ENCODE measurements at places on chromosomes 1 and 21.

DNA sequence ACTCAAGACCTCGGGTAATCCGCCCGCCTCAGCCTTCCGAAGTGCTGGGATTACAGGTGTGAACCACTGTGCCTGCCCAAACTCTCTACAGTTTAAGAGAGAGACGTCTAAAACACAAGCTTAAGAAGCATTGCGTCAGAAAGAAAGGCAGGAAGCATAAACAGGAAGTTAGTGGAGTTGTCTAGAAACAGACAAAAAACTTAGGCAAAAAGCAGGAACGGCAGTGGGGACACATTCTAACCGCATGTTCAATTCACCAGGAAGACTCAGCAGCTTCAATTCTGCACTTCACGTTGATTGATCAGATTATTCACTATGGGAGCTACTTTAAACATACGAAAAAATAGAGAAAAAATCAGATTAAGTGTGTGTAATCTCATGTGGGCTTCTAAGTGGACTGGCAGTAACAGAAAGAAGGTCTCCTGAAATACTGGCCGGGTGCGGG, 7.4 kb downstream of the CFAP74 start:
- DNase-seq: peak; percentile 8

DNA sequence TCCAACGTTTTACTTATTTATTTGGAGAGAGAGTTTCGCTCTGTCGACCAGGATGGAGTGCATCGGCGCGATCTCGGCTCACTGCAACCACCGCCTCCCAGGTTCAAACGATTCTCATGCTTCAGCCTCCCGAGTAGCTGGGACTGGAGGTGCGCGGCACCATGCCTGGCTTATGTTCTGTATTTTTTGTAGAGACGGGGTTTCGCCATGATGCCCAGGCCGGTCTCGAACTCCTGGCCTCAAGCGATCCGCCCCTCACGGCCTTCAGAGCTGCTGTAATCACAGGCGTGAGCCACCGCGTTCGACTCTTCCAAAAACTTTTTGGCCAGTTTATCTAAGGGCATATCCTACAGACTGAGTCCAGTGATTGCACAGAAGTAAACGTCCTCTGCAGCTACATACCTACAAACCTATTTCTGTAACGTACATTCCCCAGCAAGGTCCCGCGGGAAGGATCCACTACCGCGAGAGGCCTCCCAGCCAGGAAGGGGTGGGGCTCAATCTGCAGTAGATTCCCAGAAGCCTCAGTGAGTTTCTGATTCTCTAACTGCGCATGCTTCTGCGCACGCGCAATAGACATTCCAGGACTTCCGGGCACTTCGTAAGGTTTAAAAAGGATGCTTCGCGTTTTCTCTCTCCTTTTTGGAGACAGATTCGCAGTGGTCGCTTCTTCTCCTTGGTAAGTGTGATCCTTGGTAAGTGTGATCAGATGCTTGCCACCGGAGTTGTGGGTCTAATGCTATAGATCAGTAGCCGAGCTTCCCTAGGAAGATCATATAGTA, at the start of gene RCC1:
TSS of gene RCC1 (plus strand) at position 638 of the 782 bp plus-strand sequence. CDS start 23,824 bp downstream, outside the sequence.
- DNase-seq: peak; percentile 68

GRCh38 chr1:50955116-50955515, 5.0 kb downstream of the FAF1 start:
- no peak for DNase-seq

GRCh38 chr21:26522704-26523103, 50.4 kb downstream of the CYYR1 start:
- DNase-seq: no peak

DNA sequence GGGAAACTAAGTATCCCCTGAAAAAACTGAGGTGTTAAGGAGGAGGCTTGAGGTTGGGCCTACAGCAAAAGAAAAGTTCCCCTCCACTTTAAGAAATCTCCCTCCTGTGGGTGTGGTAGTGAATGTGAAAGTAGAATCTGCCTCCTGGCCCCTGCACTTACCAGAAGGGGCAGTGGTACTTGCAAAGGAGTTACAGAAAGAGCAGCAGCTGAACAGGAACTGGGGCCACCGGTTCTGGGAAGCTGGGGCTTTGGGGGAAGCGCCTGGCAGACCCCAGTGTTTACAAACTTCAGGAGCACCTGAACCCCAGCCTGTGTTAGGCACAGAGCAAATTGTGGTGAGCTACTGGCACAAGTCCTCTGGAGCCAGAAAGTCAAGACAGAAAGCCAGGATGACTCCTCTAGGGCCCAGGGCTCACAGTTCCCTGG, 250.2 kb upstream of the FGGY start:
- DNase-seq: no peak

DNA sequence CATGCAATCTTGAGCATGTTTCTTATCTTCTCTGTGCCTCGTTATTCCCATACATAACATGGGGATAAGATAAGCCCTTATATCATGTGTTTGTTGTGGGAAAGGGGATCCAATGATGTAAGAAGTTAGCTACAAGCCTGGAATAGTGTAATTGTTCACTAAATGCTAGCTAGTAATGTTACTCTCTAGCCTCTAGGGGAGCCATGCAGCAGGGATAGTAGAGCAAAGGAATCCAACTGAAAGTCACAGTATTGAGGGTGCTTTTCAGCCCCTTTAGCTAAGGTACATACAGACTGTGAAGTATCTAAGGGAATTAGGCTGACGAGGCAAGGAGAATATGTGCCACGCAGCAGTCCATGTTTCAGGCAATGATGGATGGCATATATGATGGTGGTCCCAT, 46.9 kb downstream of the IL23R start:
- DNase-seq: no peak

DNA sequence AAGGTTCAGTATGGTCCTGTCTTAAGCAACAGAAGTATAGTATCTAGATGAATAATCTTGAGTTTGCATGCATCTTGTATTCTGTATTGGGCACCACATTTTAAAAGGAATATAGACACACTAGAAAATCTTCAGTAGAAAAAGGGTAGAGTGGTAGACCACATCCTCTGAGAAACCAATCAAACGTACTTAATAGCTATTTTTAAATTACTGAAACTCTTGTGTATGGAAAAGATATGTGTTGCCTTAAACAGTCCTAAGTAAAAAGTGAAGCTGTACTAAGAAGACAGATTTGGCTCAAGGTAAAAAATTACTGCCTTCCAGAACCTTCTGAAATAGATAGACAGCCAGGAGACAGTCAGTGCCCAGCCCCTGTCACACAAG, 3.1 kb downstream of the CTXND2 start:
- DNase-seq: no peak

DNA sequence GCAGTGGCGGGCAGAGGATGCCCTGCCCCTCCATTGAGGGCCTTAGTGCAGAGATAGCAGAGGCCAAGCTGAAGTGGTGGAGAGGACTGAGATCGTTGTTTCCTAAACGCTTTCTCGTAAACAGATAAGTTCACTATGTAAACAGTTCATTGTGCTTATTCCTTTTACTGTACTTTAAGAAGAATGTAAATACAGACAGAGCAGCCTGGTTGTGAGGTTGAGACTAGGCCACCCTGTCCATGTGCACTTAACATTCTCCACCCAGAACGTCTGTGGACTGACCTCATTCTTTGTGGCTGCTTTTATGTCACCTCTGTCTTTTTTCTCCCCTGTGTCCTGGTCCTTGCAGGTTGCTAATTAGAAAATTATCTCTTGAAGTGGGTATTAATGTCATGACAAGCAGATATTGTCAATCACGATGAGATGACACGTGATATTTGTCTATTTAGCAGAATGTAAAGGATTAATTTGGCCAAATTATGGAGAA, 8.5 kb downstream of the CENPS start:
- DNase-seq: no peak

DNA sequence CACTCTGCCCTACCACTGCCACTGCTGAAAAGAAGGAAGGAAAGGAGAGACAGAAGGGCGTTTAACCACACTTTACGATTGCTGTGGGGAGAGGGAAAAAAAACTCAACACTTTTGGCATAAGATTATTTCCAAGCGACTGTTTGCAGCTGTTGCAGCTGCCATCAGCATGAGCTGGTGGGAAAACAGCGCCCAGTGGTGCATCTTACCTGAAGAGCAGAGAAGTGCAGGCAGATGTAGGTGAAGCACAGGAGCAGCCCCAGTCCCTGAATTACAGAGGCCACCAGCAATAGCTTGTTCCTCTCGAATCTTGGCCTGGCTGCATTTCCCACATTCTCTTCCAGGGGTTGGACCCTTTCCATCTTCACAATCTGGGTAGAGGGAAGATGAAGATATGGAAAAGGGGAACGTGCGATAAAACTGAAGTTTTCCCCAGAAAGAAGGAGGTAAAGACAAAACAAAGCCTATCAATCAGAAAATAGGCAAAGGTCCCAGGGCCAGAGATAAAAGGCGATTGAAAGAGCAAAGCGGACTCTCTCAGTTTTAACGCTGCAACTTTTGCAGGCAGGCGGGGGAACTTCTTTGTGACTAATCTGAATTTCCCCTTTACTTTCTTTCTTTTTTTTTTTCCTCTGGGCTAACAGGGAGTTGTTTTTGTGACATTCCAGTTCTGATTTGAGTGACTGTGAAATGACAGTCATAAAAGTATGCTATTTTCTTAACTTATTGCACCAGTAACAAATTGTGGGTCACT, at the start of gene TNFSF4:
TSS of gene TNFSF4 (minus strand) at position 516 of the 753 bp plus-strand sequence. CDS start at position 361, 155 bp downstream.
- no peak for DNase-seq

- DNase-seq: no peak
These were observed 3.5 kb upstream of the CLEC20A start for GRCh38 chr1:178500091-178500770.

DNA sequence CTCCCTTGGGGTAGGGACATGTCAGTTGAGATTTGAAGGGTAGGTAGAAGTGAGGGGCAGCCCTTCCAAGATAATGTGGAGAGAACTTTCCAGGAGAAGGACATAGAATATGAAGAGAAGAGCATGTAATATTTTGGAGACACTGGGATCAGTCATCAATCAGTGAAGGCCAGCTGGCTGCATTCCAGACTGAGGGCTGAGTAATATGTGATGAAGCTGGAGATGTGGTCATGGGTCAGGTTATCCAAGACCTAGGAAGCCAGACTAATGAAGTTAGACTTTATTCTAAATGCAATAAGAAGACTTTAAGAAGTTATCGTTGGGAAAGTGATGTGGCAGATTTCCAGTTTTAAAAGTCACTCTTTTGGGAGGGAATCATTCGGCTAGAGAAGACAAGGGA, 262.0 kb downstream of the HMCN1 start:
- DNase-seq: no peak

DNA sequence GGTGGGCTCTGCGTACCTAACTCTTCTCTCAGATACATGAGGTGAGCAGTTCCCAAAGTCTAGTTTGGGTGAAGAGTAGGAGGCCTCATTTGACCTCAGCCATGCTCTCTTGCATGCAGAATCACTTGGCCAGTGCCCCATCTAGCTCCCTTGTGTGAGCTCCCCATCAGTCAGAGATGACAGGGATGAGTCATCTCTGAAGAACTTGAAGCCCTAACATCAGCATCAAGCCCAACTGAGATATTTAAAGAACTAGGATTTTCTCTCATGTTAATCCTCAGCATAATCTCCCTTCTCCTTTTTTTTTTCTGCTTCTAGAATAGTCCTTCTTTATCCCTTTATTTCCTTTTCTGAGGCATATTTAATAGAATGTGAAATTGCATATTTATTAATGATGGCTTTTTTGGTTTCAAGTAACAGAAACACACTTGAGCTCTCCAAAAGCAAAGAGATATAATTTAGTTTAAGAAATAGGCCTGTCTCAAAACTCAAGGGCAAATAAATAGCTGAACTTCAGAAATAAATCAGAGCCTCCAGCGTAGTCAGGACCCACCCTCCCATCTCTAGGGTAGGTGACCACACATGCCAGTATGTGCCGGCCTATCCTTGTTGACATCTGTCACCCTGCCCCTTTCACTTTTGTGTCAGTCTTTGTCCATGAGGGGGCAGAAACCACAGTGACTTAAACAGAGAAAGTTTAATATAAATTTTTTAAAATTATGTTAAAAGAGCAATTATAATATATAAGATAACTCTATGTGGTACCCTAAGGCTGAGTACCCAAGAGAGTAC, 112.3 kb downstream of the TSEN15 start:
- peak; percentile 31 for DNase-seq

GRCh38 chr1:171455967-171456366, 29.4 kb upstream of the PRRC2C start:
- no peak for DNase-seq

DNA sequence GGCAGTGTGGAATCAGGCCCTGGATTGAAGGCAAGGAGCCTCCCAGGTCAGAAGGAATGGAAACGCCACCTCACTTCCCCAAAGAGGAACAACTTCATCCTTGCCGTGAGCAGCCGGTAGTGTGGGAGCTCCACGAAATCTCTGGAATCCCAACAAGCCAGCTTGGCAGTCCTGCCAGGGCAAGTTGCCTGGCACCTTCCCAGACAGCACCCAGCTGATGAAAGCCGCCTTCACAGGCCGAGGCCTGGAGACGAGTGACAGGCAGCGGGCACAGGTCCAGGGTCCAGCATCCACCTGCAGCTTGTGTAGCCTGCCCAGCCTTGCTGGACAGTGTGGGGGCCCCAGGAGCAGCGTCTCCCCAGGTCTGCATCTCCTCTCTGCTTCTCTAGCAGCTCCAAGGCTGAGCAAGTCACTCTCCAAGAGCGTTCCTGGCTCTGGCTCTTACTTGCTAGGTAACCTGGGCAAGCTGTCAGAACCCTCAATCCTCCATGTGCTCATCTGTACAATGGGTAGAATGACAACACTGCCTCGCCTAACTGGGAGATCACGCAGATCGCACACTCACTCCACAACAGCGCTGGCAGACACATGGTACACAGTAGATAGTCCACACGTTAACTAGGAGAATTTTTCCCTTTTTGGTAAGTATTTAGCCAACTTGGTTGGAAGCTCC, 43.0 kb downstream of the ACOT7 start:
- DNase-seq: no peak
